ENCODE measurements at places on chromosomes 12 and 14.
A peak's percentile ranks its signal among the peaks of the same experiment; 100 is the strongest.

DNA sequence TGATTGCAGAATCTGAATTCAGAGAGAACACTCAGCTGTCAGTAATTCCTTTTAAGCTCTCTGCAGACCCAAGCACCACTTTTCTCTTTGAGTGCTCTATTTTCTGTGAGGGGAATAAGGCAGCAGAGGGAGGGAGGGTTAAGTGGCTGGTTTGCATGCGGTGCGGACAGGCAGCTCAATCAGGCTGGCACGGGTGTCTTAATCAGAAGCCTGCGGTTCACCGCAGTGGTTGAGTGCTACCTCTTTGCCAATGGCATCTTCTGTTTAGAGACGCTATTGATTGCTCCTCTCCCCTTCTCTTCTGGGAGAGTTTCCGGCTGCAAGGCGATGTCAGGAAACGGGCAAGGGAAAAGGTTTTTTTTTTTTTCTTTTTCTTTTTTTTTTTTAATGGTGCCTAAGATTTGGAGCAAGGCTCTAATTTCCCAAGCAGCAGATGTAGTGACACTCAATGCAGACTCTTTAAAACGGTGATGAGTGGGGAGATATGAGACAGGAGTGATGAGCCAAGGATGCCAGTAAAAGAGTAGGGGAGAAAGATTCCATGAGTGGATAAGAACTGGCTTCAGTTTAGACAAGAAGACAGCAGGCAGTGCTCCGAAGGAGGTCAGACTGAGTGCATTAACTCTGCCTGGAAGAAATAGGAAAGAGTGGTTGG lies 533.7 kb upstream of the SEL1L start:
- no peak for DNase-seq

GRCh38 chr14:28754209-28754985 lies 12.2 kb upstream of the FOXG1 start:
- peak; percentile 63 for DNase-seq

DNA sequence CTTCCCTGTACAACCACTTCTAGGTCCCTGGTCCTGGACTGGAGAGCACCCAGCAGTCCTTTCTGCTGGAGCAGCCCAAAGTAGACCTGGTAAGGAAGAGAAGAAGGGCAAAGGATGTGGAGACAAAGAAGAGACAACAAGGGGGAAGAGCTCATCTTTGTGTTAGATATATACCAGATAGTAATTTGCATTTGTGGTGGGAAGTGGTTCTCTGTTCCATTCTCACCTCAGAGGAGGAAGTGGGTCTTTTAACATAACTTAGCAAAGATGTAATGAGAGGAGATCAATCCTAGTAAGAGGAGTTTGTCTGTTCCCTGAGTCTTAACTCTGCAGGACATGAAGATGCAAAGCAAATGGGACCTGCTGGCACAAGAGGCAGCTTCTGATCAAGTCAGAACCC lies 8.0 kb downstream of the CCDC198 start:
- no peak for DNase-seq

DNA sequence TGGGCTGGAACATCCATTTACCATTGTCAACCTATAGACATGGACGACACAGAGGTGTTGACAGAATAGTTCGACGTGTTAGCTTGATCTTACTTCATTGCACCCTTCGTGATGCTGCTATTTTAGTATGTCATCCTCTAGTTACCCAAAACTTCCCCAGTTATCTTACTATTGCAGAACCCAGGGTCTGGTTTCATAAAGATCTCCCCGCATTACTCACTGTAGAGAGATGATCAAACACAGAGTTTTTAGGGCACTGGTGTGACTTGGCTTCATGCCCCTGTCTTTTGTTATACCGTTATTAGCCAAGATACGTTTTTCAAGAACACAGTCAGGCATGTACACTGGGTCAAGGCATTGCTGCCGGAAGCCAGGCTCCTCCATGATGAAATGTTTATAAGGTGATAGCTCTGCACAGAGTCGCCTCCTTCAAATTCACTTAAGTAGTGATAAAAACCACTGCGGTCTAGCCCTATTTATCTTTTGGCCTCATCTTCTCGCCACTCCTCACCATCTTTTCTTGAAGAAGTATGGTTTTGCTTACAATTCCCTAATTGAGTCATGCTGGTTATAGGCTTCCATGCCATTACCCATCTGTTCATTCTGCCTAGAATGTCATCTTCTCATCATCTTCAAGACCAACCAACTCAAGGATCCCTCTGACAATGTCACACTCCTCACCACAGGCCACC lies 1127.9 kb downstream of the VRK1 start:
- DNase-seq, result no peak

DNA sequence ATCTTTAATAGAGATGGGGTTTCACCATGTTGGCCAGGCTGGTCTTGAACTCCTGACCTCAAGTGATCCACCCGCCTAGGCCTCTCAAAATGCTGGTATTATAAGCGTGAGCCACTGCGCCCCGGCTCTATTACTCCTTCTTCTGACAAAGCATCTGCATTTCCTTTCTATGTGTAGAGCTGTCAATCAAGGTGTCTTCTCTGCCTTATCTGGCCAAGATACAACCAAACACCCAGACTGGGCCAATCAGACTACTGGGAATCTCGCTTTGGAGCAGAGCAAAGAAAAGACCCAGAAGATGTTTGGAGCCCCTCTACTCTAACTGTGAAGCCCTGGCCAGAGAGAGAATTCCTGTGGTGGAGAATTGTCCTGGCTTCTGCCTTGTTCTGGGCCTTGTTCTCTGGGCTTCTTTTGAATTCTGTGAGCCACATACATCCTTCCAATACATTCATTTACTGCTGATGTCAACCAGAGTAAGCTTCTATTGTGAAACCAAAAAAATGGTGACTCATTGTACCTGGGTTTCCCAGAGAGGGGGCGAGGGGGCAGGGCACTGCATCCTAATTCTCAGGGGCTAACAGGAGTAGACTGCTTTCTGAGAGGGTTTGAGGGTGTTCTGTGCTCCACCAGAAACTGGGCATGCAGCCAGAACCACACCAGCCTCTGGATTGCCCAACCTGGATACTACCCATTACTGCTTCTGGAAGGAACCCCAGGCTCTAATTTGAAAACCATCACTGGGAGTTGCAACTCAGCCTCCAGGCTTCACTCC lies 18.8 kb upstream of the FLVCR2 start:
- DNase-seq, result peak; percentile 80
